ENCODE measurements at places on chromosomes 16 and 17.

GRCh38 chr16:83685615-83686165, 122.1 kb upstream of the HSBP1 start:
- no peak for DNase-seq

DNA sequence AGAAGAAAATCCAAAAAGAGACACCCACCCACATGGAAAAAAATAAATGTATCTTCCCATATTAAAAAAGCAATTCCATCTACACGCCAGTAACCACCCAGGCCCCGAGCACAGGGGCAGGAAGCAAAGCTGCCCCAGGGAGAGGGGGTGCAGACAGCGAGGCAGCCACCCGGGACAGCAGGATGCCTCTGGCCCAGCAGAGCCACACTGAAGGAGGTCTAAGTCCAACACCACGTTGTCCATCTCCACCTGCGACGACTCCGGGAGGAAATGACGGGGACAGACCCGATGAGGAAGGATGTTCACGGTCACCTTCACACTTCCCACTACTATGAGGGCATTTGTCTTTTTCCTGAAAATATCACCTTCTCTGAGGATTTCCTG, 14.4 kb upstream of the CYTH1 start:
- DNase-seq, result no peak

DNA sequence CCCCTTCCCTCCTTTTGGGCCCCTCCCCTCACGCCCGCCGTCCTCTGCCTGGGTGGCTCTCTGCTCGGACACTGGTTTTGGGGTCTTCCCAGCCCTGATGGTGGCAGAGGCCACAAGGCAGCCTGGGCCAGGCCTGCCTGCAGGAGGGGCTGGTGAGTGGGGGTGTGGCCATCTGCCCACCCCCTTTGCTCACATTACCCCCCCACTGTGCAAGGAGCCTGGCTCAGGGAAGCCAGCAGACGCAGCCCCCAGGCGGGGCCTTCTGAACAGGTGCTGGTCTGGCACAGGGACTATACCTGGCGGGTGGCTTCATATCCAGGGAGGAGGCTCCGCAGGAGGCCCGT, 10.7 kb upstream of the ZFPM1 start:
- DNase-seq, result no peak

DNA sequence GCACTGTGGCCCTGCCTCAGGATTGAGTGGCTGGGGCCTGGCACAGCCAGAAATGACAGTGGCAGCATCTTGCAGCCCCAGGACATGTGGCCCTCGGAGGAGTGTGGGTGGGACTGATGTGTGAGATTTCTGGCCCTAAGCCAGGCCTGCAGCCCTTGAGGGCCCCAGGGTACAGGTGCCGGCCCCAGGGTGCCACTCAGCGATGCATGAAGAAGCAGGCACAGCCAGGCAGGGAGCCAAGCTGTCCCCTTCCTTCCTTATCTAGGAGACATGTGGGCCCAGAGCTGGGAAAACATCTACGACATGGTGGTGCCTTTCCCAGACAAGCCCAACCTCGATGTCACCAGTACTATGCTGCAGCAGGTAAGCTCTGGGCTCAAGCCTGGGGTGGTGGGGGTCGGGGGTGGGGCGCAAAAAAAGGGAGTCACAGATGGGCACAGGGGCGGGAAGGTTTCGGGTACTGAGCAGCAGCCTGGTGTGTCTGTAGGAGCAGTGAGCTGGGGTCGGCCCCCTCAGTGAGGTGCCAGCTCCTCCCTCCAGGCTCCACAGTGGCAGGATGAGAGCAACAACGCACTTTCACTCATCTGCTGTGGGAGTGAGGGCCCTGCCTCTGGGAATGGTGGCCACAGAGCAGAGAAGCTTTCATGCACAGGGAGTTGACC, 4.1 kb downstream of the ACE start:
- no peak for DNase-seq

- no peak for DNase-seq
These were observed 772 bp upstream of the NUP93 start for GRCh38 chr16:56728980-56729734.

DNA sequence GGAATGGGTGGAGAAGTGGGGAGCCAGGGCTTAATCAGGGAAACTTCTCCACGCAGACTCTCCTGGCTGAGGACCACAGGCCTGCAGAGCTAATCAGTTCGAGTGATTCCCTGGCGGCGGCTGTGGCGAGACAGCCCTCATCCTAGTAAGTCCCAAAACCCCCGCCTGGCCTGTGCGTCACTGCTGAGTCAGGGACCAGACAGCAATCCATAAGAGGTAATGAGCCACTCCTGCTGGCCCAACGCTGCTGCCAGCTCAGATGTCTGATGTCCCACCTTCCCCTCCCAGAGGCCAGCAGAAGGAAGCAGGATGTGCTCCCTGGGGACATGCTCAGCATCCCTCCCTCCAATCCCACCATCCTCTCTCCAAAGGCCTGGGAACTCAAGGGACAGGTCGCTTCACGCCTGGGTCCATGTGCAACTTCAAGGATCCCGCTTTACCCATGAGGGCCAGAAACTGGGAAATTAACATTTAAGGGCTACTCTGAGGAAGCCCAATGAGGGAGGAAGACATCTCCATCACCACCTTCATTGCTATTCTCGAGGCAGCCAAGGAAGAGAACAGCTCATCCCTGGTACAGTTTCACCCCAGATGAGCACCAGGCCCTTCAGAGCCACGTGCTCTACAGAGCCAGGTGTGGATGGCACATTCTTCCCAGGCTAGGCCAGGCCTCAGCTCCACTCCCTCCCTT, 7.9 kb downstream of the ACLY start:
- no peak for DNase-seq

GRCh38 chr16:5951486-5951885, 853.9 kb upstream of the EEF2KMT start:
- DNase-seq, result no peak

- peak; percentile 24 for DNase-seq
These were observed 523 bp downstream of the KCTD2 start for GRCh38 chr17:75047398-75048098.

GRCh38 chr17:60164697-60165096, 14.9 kb downstream of the CA4 start:
- DNase-seq, result no peak

- no peak for DNase-seq
These were observed 10.5 kb downstream of the CBFB start for GRCh38 chr16:67039260-67040020.

DNA sequence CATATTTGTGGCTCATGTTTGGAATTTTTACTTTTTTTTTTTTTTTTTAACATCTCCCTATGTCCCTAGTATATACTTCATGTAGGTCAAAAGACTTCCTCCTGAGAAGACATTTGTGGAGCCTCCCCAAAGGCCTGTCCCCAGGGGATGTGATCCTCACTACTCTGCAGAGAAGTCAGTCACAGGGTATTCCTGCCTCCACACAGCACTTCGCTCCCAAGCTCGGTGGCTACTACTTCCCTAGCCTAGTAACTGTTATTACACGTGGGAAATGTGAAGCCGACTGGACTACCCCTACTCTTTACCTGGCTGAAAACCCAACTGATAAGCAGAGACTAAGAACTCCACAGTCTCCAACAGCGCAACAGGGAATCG, 116.8 kb downstream of the HIC1 start:
- DNase-seq, result no peak

DNA sequence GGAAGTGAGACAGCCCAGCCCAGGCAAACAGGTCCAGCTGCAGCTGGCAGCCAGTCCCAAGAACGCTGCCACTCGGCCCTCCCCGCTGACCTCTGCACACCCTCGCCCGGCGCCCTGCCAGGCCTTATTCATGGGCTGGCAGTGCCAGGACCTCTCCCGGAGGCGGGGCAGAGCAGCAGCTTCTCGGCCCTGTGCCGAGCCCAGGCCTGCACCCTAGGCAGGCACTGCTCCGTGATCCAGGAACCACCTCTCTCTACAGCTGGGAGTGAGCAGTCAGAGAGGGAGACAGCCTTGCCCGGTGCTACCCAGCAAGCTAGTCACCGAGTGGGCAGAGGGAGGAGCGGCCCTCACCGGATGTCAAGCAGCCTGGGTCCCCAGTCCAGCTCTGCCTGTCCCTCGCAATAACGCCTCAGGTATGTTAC, 79.9 kb upstream of the CBX4 start:
- peak; percentile 95 for DNase-seq

DNA sequence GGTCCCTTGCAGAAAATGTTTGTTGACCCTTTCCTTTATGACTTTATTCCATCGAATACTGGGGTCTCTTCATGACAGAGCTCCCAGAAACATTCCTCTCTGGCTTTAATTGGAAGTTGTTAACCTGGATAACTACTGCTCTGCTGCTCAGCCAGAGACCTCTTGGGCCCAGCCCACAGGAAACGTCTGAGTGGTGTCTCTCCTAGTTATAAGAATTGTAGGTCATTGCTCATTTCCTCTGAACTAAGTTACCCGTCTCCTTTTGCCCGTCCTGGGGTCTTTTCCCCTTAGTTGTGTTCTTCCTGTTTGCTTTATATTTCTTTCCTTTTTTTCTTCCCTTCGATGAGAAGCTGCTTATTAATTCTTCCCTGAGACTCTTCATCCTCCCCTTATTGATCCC, 9.0 kb downstream of the MAP2K6 start:
- DNase-seq, result no peak

GRCh38 chr17:12665263-12666210, at the start of gene MYOCD:
Gene MYOCD, plus strand, starts transcription at chr17:12665890. Its CDS starts 299 bp downstream, at chr17:12666189.
- DNase-seq, result peak; percentile 18

- no peak for DNase-seq
These were observed 28.0 kb downstream of the PRKCB start for GRCh38 chr16:23863511-23864422.

GRCh38 chr17:30323895-30324319, 9.9 kb downstream of the TMIGD1 start:
- DNase-seq, result peak; percentile 21

DNA sequence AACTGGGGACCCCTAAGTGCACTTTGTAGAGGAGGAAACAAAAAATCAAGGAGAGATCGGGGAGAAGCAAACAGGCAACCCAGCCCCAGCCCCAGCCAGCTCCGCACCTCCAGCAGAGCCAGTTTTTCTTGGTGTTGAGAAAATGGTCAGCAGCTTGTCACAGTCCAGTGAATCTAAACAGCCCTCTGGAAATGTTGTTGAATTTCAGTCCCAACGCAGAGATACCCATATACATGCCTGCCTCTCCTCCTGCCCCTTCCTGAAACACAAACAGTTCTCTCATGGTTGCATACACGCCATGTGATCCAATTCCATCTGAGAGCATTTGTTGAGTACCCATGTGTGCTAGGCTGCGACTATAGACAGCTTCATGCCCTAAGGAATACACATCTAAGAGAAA, 42.4 kb upstream of the LHX1 start:
- no peak for DNase-seq

DNA sequence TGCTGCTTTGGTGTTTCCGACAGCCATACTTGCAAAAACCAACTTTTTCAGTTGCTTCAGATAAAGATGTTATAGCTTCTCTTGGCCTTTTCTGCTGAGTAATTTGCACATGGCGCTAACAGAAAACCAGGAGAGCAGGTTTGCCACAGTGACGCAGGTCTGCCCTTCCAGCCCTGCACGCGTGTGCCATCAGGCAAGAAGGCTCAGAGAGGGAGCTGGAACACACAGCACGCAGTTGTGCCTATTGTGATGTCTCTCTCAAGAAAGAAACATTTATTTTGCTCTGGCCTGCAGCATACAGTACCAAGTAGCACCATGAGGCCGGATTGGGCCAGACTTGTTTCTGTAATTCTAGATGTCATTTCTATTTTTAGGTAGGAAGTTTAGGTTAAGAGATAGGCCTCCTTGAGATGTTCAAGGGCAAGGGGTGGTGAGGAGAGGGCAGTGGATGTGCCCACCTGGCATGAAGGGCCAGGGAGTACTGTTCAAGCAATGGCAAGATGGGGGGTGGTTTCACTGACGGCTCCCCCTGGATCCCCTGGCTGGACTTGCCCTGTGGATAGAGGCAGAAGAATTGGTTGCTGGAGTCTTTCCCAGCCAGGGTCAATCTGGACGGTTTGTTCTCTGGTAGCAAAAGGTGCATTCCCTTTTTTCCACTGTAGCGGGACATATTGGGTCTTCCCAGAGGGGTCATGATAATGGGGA, 1.9 kb downstream of the CBX2 start:
- DNase-seq, result no peak

- DNase-seq, result no peak
These were observed 5.2 kb upstream of the CMTM2 start for GRCh38 chr16:66574081-66574480.

DNA sequence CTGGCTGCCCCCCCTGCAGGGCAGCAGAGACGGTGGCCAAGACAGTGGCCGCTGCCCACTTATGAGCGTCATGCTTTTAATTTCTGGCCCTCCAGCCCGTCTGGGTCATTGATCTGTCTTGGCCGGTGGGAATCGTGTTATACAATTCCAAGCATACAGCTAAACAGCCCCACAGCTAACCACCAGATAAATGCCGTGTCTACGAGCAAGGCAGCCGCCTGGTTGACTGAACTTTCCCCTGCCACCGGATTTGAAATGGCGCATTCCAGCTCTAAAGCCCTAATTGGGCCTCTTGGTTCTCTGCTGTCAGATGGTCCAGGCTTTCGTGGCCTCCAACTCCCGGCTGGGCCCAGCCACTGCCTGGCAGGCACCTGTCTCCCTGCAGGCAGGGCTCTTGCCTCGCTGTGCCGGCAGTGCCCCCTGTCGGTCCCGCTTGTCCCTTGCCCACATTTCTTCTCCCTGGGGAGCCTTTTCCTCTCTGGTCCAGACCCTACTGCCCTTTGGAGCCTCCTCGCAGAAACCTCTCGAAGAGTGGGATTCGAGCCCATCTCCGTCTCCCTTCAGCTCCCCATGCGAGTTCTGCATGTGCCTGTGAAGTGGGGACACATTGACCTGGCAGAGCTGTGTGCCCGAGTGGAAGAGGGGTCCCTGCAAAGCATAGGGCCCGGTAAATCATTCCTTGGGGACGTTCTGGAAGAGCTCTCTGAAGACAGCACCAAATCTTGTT, 1.8 kb upstream of the RBFOX3 start:
- DNase-seq, result peak; percentile 82

DNA sequence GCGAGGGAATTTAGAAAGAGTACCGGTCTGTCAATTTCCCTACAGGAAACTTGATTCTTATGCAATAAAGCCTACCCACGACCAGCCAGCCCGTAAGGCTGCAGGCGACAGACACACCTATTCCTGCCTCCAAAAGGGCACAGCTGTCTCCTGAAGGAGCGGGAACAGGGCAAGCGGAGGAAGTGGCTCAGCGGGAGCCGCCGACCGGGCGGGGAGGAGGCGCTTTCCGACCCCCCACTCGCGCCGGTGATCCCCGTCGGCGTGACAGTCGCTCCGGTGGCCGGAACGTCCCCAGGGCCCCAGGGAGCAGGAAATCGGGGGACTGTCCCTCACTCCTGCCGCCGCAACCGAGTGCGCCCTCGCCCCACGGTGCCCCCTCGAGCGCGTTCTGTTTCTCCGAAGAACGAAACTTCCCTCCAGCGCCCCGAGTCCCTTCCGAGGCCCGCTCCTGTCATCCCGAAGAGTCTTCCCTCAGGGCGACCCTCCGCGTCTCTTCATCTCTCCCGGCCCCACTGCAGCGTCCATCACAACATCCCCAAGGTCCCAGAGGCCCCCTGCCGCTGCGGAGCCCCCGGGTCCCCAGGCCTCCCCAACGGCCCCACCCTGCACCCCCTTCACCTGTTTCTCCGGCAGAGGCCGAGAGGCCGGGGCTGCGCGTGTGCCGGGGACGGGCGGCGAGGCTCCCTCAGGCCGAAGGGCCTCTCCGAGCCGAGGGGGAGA, 421 bp downstream of the STAT3 start:
- DNase-seq, result peak; percentile 52

- DNase-seq, result no peak
These were observed 389.0 kb downstream of the MAF start for GRCh38 chr16:79211586-79211985.
